COLO829 (cell line): ENCODE measurements at places on chromosomes 1 and 21.

DNA sequence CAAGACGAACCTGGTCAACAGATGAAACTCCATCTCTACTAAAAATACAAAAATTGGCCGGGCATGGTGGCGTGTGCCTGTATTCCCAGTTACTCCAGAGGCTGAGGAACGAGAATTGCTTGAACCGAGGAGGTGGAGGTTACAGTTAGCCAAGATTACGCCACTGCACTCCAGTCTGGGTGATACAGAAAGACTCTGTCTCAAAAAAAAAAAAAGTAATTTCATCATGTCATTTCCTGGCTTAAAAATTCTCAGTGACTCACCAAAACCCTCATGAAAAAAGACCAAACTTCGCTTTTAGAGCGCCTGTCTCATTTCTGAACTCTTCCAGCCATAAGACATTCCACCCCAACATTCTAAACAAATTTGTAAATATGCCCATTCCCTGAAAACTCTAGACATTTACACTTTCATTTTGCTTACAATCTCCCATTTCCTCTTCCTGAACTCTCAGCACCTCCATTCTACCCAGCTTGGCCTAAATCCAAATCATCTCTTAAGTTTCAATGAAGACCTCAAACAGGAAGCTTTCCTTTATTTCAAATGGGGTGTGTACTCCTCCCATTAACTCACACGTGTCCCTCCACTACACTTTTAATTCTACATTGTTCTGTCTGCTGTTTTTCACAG lies 50.5 kb upstream of the PRRC2C start:
- DNase-seq, result peak; percentile 20

- DNase-seq, result no peak
Observed at GRCh38 chr21:24895885-24896734, 711.2 kb downstream of the MRPL39 start.

DNA sequence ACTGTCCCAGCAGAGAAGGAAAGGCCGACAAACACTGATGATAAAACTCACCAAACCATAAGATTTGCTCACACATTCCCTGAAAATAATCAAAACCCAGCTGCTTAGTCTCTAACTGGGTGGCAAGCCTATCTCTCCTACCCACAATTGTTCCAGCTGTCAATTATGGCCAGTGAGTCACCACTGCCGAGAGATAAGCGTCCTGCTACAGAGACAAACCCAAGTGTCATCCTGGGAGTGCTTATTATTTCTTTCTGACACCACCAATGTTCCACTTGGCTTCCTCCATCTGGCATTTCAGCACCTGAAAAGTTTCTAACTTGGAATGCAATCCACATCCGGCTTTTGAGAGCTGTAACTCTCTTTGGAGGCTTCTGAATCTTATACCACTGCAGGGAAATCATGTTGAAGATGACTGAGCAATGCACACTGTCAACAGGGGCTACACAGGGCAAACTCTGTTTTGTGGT lies 51.5 kb upstream of the VAV3 start:
- peak; percentile 13 for DNase-seq

- no peak for DNase-seq
Observed at GRCh38 chr1:154608397-154609270, 648 bp upstream of the ADAR start.

DNA sequence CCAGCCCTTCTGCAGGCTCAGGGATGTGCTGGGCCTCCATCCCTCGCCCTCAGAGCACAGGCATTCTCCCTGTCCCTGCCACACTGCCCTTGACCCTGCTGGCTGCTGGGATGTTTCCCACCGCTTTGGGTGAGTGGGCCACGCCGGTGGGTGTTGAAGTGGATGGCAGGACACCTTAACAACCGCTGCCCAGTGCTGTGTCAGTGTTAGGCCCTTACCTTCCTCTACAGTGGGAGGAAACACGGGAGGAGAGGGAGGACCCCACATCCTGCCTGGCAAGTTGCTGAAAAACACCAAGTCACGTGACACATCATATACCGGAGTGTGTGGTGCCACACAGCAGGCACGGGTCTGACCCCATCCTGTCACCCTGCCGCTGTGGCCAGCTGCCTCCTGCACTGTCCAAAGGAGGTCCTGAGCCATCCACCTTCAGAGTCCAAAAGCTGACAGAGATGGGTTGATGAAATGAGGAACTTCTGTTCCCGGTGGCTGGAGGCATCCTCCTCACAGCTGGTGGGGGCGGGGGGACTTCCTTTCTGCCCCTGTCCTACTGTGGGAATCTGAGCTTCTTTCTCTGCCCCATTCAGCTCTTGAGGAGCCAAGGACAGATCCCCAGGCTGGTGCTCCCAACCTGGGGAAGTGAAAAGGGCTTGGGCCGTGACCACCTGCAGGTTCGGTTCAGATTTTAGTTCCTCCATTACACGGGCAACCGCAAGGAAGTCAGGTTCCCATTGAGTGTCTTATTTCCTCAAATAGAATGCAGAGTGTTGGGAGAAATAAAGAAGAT lies 3.2 kb upstream of the THEMIS2 start:
- DNase-seq, result no peak

DNA sequence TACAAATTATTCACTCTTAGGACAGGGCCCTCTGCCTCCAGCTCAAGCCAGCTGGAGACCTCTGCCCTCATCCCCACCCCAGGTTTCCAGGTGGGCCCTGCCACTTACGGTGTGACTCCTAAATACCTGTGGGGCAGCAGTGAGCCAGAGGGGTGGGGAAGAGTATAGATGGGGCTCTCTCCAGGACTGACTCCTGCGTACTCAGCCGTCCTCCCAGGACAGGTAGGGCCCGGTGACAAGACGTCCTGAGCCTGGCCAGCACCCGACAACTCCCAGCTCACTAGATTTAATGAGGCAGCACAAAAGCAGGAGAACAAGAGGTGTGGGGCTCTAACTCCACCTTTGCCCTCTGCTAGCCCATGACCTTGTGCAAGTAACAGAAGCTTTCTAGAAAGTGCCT lies 16.8 kb downstream of the GNG12 start:
- no peak for DNase-seq

- DNase-seq, result no peak
Observed at GRCh38 chr1:193592317-193592716, 405.9 kb upstream of the B3GALT2 start.

- DNase-seq, result no peak
Observed at GRCh38 chr21:37849506-37850102, 66.7 kb downstream of the KCNJ6 start.

DNA sequence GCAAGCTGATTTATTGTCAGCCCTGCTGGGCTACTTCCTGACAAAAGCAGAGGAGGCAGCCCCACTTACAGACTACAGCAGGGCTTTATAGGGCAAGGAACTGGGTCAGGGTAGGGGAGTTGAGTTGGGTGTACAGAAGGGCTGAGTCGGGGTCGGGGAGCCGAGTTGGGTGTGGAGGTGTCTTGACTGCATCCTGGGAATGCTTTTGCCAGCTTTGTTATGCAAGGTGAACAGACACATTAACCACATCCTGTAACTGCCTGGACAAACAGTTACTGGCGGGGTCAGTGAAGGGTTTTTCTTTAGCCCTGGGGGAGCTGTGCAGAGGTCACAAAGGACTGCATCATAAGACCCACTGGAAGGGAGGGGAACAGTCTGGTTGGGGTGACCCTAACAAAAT lies 39.1 kb upstream of the GBP5 start:
- no peak for DNase-seq

GRCh38 chr1:74976491-74976890 lies 157.7 kb upstream of the LHX8 start:
- no peak for DNase-seq

DNA sequence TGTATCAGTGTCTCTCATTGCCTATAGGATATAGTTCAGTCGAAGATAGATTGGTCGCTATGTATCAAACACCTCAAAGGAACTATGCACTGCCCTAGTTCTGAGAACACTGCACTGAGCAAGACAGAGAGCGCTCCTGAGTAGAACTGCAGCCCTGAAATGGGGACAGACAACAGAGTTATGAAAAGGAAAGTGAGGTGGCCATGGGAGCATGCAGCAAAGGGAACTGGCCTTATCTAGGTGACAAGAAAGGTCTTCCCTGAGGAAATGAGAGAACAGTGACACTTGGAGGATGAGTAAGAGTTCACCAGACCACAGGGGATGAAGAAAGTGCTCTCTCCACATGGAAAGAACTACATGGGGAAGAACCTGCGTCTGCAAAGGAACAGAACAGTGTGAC lies 7.5 kb upstream of the G0S2 start:
- no peak for DNase-seq

DNA sequence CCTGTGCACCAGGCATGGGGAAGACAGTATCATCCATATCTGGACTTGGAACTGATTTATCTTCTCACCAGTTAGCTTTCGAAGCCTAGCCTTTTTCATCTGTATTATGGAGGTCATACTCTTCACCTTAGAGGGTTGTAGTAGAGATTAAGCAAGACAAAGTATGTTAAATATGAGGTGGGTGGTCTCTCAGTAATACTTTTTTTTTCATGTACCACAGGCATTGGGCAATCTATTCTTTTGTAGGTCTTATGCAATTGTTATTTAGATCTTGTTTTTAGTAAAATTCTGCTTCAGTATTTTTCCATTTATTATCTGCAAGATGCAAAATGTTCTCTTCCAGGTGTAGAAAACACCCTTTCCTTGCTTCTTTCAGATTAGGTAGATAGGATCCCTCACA lies 35.2 kb upstream of the OR2B11 start:
- no peak for DNase-seq

DNA sequence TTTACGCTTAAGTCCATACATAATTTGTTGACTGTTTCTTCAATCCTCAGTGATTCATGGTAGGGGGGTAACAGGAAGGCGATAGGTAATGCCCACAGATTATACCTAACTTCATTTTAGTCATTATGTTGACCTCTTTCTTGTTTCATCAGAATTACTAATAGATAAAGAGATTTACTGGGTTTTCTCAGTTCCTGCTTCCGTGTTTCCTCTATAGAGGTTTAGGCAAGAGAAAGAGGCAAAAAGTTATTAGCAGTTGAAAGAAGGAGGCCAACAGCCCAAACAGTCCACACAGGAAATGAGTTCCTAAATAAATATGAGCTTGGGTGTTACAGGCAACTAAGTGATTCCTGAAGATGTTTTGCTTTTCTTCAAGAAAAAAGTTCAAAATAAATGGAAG lies 17.9 kb upstream of the CLCA1 start:
- DNase-seq, result no peak

DNA sequence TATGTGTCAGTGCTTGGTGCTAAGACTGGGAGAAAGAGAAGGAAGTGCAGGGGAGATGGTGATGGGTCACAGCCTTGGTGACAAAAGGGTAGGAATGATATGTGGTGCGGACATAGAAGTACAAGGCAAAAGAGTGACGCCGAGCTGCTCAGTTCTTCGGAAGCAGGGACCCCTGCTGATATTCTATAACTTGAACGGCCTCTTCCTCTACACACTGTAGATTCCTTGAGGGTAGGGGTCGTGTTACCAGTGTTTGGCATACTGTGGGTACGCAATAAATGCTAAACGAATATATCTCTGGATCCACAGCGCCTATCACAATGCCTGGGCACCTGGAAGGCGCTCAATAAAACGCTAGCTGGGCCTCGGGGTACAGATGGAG lies 488 bp downstream of the DBT start:
- DNase-seq, result peak; percentile 2

GRCh38 chr1:208628022-208628914 lies 384.1 kb upstream of the PLXNA2 start:
- DNase-seq, result no peak

- DNase-seq, result no peak
Observed at GRCh38 chr21:29351691-29352090, 53.0 kb downstream of the BACH1 start.

GRCh38 chr1:55378582-55378981 lies 163.4 kb upstream of the USP24 start:
- peak; percentile 26 for DNase-seq

GRCh38 chr21:16837721-16838120 lies 675.1 kb upstream of the CXADR start:
- no peak for DNase-seq

DNA sequence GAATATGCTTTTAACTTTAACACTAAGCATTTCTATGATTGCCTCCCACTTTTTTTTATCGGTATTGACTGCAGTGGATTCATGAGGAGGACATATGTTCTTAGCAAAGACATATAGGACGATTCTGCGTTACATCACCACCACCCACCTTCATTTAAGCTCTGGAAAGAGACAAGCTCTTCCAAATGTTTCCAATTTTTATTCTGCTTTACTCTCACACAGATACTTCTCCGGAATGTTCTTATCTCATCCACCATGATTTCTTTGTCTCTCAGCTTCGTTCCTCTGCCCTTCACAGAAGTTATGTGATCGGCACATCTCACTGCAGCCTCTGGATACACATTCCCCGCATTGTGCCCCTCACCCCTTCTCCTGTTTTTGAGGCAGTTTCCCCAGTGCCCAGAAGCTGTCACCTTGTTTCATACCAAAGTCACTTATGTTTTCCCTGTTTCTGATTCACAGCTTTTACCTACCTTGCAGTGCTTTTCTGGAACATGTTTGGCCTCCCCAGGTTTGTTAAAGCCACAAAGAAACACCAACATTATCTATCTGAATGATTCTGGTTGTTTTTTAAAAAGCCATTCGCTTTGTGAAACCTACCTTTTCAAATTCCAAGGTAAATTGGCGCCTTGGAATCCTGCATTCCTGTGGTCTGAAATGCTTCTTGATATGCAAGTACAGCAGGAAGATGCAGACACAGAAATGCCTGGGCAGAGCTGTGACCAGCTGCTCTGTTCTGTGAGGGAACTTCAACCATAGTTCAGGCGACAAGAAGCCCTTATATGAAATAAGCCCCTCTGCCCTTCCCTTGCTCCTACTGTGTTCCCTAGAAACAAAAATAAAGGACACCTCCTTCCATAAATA lies 1020.2 kb downstream of the TTLL7 start:
- DNase-seq, result no peak

DNA sequence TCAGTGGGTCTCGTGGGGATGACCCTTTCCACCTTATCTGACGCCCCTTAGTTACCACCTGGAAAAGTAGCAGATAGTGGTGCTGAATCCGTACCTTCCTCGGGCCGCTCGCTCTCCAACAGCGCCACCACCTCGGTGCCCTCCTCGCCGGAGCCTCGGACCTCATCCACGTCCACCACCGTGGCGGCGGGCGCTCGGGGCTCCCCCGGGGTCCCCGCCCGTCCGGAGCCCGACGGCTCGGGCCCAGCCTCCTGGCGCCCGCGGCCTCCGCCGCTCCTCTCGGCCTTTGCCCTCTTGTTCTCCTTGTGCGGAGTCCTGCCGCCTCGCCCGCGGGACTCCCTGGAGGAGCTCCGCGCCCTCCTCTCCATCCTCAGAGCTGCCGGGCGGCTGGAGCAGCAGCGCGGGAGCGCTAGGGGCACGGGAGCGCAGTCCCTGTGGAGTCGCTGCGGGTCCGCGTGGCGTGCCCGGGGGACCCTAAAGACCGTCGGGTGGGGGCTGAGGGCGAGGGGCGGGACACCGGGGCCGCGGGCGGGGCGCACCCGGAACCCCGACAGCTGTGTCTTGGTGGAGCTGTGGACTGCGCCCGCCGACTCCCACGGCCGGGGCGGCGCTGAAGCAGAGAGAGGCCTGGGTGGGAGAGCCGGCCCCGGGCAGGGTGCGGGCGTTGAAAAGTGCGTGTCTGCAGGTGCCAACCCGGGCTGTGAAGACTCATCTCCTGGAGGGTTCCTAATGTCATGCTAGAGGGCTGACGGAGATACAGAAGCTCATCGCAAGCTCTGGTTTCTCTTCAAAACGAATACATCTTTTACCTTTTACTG lies at the start of gene NPHS2:
NPHS2 (minus strand) TSS at position 452 of the 818 bp plus-strand sequence; CDS start at position 368, 84 bp downstream.
- no peak for DNase-seq

- no peak for DNase-seq
Observed at GRCh38 chr1:40582116-40582515, 50.7 kb downstream of the ZNF684 start.
